ENCODE measurements at places on chromosomes 7 and 10.

DNA sequence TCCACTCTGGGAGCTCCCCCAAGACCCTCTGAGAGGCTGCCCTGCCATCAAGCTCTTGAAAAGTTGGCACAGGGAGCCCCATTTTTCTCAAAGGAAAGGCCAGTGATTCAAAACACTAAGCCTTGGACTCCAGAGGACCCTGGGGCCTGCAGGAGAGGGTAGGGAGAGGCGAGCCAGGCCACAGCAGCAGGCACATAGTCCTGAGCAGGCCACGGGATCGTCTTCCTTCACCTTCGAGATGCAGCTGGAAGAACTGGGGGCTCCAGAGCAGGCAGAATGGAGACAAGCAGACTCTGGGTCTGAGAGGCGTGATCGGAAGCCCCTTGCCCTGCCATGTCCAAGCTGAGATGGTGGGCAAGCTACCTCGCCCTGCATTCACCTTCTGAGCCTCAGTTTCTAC lies 13.9 kb downstream of the TNS3 start:
- DNase-seq: no peak

- no peak for DNase-seq
Measured at GRCh38 chr7:21314954-21315353, 112.9 kb upstream of the SP4 start.

DNA sequence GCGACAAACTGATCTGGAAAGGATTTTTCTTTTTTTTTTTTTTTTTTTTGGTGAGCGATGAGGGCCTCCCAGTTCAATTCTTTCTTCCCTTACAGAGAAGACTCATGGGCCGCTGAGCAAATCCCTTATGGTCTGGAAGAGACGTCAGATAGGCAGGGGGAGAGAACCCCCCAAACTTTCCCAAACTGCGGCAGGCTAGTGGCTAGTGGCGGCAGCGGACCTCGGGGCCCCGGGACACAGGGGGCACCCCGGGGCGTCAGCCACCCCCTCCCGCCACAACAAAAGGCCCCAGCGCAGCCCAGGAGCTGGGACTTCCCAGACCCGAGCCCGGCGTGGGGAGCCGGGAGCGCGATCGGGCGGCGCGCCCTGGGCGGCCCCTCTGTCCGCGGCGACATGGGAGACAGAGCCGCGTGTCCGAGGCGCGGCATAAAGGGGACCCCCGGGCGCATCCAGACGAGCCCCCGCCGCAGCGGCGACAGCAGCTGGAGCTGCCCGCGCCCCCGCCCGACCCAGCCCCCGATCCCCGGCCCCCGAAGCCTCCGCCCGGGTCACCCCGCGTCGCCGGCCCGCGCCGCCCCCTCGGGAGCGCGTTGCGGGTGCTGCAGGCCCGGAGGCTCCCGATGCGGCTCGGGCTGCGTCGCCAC lies 755 bp downstream of the FAM171A1 start:
- no peak for DNase-seq

DNA sequence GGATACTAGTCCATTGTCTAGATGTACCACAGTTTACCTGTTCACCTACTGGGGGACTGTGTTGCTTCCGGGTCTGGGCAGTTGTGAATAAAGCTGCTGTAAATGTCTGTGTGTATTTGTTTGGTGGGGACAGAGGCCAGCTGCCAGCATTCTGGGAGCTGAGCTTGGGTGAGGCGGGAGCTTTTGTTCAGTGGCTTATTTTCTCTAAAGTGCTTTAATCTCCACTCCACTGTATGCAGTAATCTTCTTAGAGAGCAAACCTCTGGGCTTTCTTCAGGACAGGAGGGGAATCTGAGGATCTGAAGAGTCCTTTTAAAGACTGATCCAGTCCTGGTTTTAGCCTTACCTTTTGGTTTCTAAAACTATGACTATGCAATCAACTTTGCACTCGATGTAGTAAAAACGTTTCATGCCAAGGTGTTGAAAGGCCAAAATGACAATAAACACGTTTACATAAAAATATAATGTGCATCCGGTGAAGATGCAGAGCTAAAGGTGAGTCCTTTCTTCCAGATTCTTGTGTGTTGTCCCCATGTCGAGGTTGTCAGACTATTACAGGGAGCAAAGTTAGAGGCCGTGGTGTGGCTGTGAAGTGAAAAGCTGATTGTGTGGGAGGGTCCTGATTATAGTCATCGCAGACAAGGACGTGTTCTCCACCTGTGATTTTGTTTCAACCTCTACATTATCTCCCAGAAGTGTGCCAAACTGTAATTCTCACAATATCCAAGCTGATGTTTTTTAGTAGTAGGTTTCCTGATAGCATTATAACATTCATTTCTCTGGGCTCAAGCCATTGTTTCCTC lies 279.8 kb downstream of the CAMK1D start:
- DNase-seq: no peak

- DNase-seq: no peak
Measured at GRCh38 chr10:34002896-34003295, 668.4 kb upstream of the NRP1 start.

GRCh38 chr7:44157116-44158080 lies 16.3 kb upstream of the MYL7 start:
- no peak for DNase-seq

- DNase-seq: no peak
Measured at GRCh38 chr7:105454921-105455320, 66.2 kb upstream of the SRPK2 start.

DNA sequence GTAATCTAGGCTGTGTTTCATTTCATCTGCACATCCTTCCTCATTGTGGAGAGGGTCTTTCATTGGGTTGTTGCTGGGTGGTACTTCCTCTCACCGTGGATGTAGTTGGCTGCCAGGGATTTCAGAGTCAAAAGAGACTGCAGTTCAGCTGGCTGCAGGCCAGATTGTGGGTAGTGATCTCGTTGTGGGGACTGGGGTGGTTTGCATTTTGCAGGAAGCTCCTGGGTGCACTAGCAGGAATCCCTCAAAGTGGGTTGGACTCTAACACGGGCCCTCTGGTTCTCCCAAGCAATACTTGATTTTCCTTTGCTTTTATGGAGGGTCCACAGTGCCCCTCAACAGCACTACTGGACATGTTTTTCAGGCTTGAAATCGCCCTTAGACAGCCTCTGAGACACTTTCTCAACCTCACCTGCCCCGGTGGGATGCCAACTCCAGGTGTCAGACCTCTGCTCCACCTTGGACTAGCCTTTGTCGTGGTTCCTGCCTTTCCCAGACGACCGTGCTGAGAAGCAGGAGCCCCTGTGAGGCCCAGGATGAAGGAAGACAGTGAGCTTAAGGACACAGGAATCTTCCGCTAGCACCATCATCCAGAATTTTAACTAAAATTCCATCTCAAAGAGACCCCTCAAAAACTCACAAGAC lies 23.9 kb upstream of the ZNF273 start:
- DNase-seq: peak; percentile 44

GRCh38 chr10:101569323-101569621 lies 18.8 kb downstream of the POLL start:
- DNase-seq: no peak

DNA sequence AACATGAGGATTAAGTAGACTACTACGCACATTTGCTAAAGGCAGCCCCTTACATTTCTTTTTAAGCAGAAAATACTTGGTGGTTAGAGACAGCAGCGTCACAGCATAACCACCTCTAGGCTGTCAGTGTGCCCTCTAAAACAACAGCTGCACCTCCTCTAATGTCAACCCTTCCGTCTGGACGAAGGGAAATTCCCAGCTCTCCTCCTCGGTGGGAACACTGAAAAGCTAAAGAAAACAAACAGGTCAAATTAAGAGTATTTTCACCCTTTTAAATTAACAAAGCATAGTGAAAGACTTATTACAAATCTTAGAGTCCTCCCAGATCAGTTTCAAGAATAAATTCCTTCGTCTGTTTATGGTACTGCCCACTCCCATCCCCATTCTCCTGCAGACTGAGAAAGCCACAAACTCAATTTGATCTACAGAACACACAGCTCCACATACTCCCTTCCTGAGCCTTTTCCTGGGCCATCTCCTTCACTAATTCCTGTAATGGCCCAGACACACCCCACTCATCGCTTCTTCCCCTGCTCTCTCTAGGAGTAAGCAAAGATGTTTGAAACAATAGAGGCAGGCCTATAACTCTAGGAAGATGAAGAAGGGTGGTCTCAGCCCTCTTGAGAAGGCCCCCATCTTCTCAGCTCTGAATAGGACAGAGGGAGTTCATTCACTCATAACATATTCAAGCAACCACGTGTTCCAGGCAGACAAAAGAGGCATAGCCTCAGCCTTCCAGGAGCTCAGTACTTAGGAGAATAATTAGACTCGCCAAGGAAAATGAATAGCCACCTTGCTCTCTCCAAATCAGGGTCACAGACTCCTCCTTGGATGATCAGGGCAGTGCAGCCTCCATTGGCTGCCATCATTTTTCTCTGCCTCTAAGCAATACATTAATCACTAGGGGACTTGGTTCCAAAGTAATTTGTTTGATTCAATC lies 47.5 kb upstream of the HNRNPH3 start:
- DNase-seq: no peak

DNA sequence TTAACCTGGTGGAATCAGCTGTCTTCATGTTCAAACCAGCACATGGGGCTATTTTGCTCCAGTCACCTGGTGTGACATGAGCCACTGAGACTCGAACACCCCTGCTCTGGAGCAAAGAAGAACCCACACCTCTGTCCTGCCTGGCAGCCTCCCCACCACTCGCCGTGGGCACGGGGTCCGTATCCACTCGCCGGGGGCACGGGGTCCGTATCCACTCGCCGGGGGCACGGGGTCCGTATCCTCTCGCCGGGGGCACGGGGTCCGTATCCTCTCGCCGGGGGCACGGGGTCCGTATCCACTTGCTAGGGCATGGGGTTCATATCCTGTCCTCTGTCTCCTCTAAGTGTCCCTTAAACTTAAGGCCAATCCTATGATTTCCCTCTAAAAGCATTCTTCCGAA lies 558.7 kb downstream of the PTPRN2 start:
- DNase-seq: no peak

- DNase-seq: no peak
Measured at GRCh38 chr10:670990-671389, 18.5 kb downstream of the DIP2C start.

- DNase-seq: no peak
Measured at GRCh38 chr7:97480772-97481390, 251.0 kb upstream of the TAC1 start.

GRCh38 chr10:6494442-6494819 lies 85.6 kb downstream of the PRKCQ start:
- no peak for DNase-seq

DNA sequence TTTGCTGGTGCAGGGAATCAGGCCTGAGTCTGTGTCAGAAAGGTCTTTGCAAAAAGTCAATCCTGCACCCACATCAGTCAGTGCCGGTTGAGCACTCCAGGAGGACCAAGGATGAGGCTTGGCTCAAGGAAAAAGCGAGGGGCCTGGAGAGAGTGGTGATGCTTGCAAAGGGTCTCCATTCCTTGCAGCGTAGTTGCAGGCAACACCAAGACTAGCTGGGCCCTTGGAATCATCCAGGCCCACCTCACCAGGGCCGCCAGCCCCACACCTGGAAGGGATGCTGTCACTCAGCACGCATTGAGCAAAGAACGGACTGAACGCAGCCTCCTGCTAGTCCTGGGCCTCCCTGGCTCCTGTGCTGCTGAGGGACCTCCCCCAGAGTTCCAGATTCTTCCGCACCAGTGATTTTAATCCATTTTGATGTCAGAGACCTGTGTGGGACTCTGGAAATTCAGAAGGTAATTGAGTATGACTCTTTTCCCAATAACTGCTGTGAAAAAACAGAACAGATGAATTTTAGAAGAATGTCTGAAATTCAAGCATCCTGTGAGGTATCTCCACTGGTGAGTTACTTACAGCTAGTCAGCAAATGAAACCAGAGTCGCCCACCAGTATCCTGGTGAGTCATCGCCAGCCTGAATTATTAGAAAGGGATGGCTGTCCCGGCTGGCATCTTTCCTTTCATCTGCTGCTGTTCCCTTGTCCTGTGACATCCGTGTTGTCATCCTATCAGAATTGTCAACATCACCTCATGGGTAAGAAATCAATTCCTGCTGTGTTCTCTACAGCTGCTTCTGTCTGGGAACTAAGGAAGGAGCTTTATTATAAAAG lies 150.8 kb upstream of the NPS start:
- DNase-seq: no peak

GRCh38 chr10:48703531-48704122 lies 19.0 kb downstream of the WDFY4 start:
- DNase-seq: no peak

GRCh38 chr7:111370002-111370401 lies 192.3 kb downstream of the IMMP2L start:
- DNase-seq: no peak

DNA sequence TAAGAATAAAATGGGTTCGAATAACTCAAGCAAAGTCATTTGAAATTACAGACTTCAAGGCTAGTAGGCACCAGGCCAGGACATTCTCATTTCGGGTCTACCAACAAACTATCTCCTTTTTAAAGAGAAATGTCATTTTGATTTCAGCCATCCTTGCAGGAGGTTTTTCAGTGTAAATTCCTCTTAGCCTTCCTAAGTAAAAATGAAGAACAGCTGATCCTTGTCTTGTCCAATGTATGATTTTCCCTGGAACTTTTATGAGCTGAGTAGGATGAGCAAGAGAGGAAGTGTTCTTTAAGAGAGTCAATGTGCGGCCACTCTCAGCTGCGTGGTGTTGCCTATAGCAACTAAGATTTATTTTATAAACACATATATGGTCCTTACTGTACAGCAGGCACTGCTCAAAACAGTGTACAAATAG lies 110.1 kb downstream of the PLCE1 start:
- no peak for DNase-seq

GRCh38 chr7:83936056-83936708 lies 258.4 kb downstream of the SEMA3A start:
- peak; percentile 76 for DNase-seq

DNA sequence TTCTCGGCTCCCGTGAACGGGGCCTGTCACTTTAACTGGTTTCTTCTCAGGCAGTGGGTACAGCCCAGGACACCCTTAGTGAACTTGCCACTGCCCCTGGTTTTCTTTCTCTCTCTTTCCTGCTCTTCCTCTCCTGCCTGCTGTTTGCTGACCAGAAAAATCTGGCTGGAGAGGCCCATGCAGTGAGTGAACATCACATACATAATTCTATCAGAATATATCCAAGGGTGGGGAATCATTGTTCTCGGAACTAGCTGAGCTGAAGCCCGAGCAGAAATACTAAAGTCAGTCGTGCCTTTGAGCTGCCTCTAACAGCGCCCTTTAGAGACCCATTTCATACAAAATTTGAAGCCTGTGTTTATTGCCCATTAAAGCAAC lies 501.5 kb upstream of the GALNT17 start:
- DNase-seq: no peak

DNA sequence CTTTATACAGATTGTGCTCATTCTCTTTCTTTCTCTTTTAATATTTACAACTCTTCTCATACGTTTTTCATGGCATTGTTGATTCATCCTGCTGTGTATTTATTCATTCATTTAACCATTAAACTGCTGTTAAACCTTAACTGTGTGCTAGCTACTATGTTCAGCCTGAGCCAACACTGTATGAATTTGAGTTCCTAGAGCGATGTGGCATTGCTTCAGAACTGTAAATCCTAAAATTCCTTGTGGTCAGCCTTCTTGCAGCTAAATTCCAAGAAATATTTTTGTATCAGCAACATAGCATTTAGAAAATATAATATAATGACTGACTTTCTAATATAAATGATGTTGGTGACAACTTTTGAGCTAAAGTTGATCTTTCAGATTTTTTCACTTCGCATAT lies 184.7 kb upstream of the FZD1 start:
- no peak for DNase-seq

- DNase-seq: peak; percentile 67
Measured at GRCh38 chr7:13055732-13056368, 368.4 kb downstream of the ARL4A start.

All from NB4 (cell line).